ENCODE measurements at places on chromosomes 1 and 21. TPM values are rescaled to one million over a fixed set of nuclear protein-coding genes. Genes with fewer than 3 reads are reported as not detected.

DNA sequence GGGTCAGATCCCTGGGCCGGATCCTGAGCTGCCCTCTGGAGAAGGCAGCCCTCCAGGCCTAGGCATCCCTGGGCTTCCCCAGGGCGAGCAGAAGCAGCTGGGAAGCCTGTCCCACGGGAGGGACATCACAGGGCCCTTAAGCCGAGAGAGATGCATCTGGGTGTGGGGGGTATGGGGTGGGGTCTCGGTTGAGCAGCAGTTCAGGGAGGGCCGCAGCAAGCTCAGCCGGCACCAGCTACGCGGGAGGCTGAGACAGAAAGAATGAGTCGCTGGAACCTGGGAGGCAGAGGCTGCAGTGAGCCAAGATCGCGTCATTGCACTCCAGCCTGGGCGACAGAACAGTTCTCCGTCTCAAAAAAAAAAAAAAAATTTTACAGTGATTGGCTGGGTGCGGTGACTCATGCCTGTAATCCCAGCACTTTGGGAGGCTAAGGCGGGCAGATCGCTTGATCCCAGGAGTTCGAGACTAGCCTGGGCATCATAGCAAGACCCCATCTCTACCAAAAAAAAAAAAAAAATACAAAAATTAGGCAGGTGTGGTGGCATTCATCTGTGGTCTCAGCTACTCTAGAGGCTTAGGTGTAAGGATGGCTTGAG, 37.7 kb downstream of the RRP1 start:
- H3K27ac ChIP-seq: no peak overlapping the region
- H3K4me3 ChIP-seq: no peak overlapping the region
- no peaks in the 10 kb centered on the region for H3K36me3 ChIP-seq
- DNase-seq: no peak
- H3K27me3 ChIP-seq: no peaks in the 10 kb centered on the region
- no peaks in the 10 kb centered on the region for H3K4me1 ChIP-seq

DNA sequence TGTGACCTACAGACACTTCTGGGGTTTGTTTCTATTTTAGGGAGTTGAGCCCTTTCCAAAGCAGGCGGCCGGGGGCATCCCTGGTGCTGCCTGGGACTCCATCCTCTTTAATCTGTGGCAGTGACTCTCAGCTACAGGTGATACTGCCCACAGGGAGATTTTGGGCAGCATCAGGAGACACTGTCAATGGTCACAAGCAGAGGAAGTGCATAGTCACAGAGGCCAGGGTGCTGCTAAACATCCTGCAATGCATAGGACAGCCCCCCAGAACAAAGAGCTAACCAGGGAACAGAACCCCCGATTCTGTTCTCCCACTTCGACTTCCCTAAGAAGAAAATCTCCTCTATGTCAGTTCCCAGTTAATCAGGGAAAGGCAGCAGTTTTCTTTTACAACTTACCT, 66.2 kb downstream of the TEX35 start:
- no peaks in the 10 kb centered on the region for H3K27me3 ChIP-seq
- H3K4me3 ChIP-seq: no peak overlapping the region
- H3K4me1 ChIP-seq: no peaks in the 10 kb centered on the region

DNA sequence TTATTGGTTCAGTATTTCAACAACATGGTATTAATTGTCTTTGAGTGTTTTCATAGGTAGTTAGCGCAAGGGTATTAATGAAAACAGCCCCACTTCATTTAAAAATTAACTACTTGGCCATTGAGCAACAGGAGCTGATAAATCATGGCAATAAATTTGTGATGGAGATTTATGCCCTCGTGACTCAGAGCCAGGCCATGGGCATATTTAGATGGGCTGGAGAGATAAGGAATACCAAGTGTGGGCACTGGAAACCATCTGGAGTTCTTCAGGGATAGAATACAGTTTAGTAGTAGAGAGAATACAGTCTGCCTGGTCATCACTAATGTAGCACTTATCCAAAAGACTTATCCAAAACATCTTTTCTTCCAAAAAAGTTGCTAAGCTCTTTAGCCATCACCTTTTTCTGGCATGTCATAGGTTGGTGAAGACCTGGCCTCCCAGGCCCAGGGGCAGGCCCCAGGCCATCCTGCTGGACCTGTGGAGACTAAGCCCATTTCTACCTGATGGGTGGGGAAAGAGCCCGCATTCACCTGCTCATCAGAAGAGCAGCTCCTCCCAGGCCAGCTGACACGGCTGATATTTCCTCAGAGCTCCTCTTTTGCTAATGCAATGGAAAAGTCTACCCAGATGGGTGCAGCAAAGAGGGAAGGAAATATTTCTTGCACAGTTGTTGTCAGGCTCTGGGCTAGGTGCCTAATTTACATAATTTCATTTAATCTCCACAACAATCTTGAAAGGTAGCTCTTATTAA, 238.0 kb downstream of the TM2D1 start:
- no peak overlapping the region for H3K4me3 ChIP-seq
- DNase-seq: peak; percentile 29
- H3K27ac ChIP-seq: no peak overlapping the region
- H3K36me3 ChIP-seq: no peaks in the 10 kb centered on the region
- H3K4me1 ChIP-seq: no peaks in the 10 kb centered on the region

GRCh38 chr21:35697321-35697808, 363.0 kb downstream of the SETD4 start:
- H3K4me1 ChIP-seq: peaks cover 7% of the 10 kb centered on the region
- no peaks in the 10 kb centered on the region for H3K36me3 ChIP-seq
- H3K27me3 ChIP-seq: no peaks in the 10 kb centered on the region
- H3K27ac ChIP-seq: no peak overlapping the region
- no peak overlapping the region for H3K4me3 ChIP-seq
- DNase-seq: peak; percentile 68

Gene AK5
- total RNA-seq: not detected

GRCh38 chr1:12626888-12627287, 8.9 kb upstream of the DHRS3 start:
- H3K4me3 ChIP-seq: no peak overlapping the region
- no peaks in the 10 kb centered on the region for H3K36me3 ChIP-seq
- no peak overlapping the region for H3K27ac ChIP-seq
- DNase-seq: no peak
- H3K4me1 ChIP-seq: peaks cover 8% of the 10 kb centered on the region

Gene TACSTD2
- 183 TPM for total RNA-seq

Gene ZNF593OS
- not detected for total RNA-seq

DNA sequence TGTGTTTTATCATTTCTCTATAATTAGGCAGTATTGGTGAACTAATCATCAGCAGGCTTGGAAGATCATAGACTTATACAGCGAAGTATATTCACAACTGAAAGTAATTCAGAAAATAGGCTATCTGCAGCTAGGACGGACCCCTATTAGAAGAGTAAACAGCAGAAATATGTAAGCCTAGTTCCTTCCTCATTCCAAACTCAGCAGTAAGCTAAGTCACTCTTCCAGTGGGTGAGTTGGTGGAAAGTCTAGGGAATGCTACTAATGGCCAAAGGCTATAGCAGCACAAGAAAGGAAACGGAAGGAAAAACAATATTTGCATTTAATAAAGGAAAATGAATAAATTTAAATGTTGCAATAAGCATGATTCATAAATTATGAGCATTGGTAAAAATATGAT, 918.1 kb upstream of the TMPRSS15 start:
- no peak overlapping the region for H3K4me3 ChIP-seq
- no peaks in the 10 kb centered on the region for H3K4me1 ChIP-seq
- no peak overlapping the region for H3K27ac ChIP-seq

GRCh38 chr1:2233997-2234761, 6.1 kb downstream of the SKI start:
- peak overlapping the region; percentile 89 for H3K27ac ChIP-seq
- H3K4me3 ChIP-seq: no peak overlapping the region
- peak; percentile 96 for DNase-seq
- H3K27me3 ChIP-seq: no peaks in the 10 kb centered on the region

DNA sequence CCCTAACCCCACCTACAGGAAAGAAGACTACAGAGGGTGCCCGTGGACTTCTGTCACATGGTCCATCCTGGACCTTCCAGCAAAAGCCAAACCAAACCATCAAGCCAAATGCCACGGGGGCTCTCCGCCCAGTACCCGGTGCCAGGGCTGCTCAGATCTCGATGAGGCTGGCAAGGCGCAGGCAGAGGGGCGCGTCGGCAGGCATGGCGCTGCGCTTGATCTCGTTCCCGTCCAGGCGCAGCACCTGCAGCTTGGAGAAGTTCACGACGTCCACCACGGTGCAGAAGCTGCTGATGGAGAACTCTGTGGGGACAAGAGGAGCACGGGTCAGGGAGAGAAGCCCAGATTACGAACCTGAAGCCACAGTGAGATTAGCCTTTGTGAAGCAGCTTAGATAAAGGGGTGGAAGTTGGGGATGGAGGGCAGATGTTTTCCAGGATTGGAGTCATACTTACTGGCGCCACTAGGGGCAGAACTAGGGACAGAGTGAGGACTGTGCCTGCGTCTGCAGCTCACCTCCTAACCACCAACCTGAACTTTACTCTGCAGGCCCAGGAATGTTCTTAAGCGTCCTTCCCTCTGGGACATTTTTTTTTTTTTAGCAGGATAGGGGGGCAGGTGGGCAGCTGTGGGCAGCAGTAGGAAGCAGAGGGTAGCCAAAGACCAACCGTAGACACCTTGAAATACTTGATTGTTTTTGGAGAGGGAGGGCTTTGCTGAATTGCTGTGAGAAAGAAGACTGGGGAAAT, 8.6 kb downstream of the FMOD start:
- H3K4me3 ChIP-seq: no peak overlapping the region
- H3K27me3 ChIP-seq: no peaks in the 10 kb centered on the region

DNA sequence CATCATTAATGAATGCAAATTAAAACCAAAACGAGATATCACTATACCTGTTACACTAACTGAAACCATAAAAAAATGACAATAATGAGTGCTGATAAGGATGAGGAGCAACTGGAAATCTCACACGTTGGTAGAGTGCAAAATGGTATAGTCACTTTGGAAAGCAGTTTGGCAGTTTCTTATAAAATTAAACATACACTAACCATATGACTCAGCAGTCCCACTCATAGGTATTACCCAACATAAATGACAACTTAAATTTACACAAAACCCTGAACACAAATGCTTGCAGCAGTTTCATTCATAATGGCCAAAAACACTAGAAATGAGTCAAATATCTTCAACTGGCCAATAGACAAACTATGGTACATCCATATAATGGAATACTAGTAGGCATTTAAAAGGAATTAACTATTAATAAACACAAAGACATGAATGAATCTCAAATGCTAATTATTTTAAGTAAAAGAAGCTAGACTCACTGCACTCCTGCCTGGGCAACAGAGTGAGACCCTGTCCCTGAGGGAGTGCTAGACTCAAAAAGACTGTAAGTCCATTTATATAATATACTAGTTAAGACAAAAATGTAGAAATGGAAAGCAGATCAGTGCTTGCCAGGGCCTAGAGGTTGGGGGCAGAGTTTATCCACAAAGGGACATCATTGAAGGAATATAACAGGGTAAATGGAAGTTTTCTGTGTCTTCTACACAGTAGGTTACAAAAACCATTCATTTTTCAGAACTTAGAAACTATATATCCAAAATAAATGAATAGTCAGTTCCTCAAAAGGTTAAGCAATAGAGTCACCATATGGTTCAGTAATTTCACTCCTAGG, 77.4 kb downstream of the EIF4G3 start:
- H3K4me3 ChIP-seq: no peak overlapping the region
- H3K4me1 ChIP-seq: no peaks in the 10 kb centered on the region
- peak overlapping the region; percentile 25 for H3K27ac ChIP-seq
- DNase-seq: no peak
- no peaks in the 10 kb centered on the region for H3K27me3 ChIP-seq
- no peaks in the 10 kb centered on the region for H3K36me3 ChIP-seq

Gene HIPK1
- total RNA-seq: 31.4 TPM

Gene ABL2
- total RNA-seq: 21.9 TPM

GRCh38 chr21:37437376-37438080, 71.0 kb downstream of the DYRK1A start:
- no peak overlapping the region for H3K27ac ChIP-seq
- peaks cover 17% of the 10 kb centered on the region for H3K4me1 ChIP-seq
- no peaks in the 10 kb centered on the region for H3K27me3 ChIP-seq
- no peak for DNase-seq

DNA sequence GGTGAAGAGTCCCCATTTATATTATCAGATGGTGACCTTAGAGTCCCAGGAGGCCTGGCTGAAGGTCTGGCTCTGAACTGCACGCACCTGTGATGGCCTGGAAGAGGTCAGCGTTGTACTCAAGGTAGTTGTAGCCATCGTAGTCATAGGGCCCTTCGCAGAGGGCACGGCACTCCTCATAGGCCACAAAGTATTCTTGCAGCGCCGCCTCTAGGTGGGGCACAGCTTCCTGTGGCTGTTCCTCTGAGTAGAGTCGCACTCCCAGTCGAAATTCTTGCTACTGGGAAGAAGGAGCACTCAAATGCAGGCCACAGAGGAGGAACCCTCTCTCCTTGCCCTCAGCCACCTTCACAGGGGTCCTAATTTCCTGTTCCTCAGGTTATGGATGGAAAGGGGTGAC, 7.7 kb downstream of the P3H1 start:
- DNase-seq: no peak
- H3K36me3 ChIP-seq: no peaks in the 10 kb centered on the region
- H3K27ac ChIP-seq: no peak overlapping the region
- no peaks in the 10 kb centered on the region for H3K27me3 ChIP-seq

Gene TFF2
- total RNA-seq: not detected

Gene ACTL8
- not detected for total RNA-seq

DNA sequence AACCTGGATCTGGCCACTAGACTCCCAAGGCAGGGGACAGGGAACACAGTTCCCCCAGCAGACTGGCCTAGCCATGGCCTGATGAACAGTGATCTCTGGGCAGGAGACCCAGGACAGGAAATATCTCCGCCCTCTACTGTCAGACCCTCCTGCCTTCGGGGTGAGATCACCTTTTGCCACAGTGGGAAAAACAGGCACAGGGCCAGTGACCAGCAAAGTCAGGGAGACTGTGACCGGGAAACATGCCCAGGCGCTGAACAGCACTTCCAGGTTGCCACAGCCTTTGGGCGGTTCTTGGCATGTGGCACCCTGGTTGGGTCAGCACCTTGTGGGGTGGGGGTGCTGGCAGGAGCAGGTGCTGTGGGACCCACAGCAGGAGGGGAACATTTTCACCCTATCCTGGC, 8.9 kb upstream of the ZNF669 start:
- H3K27ac ChIP-seq: no peak overlapping the region
- H3K36me3 ChIP-seq: no peaks in the 10 kb centered on the region
- no peaks in the 10 kb centered on the region for H3K27me3 ChIP-seq
- DNase-seq: peak; percentile 50

Gene SH3D21
- 8.6 TPM for total RNA-seq

Gene CCDC18
- total RNA-seq: 6.3 TPM

DNA sequence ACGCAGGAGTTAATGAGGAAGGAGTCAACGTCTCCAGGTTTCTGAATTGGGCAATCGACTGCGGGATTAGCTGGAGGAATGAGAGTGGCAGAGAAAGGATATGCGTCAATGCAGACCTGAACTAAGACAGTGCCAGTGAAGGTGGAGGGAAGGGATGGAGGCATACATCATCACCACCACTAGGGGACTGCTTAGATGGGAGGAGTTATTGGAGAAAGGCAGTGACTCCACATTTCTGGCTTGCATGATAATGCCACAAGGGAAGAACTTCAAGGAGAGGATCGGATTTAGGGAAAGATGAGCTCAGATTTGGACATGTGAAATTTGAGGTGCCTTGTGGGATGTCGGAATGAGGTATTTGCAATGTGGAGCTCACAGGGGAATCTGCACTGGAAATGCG, 17.5 kb downstream of the VASH2 start:
- H3K4me3 ChIP-seq: no peak overlapping the region
- no peak overlapping the region for H3K27ac ChIP-seq
- no peaks in the 10 kb centered on the region for H3K4me1 ChIP-seq
- DNase-seq: no peak
